ENCODE measurements at places on chromosomes 11 and 22.

DNA sequence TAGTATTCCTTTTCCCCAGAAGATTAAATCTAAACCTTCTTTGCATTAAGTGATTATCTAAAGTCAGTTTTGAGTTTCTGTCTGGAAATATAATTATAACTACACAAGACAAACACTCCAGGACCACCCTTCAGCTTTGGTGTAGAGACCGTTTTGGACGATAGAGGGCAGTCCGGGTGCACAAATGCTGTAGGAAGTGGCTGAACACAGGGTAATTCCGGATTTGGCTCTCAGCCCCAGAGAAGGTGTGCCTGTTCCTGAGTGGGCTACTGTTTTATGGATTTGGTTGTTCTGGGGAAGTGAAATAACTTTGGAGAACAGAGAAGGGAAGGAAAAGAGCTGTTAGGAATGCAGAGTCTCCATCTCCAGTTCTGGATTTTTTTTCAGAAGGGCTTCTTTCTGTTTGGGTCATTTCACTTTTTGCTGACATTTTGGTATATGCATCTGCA, 14.8 kb downstream of the EXT2 start:
- DNase-seq: no peak

- no peak for DNase-seq
Measured at GRCh38 chr22:48423481-48423911, 1404.2 kb downstream of the BRD1 start.

DNA sequence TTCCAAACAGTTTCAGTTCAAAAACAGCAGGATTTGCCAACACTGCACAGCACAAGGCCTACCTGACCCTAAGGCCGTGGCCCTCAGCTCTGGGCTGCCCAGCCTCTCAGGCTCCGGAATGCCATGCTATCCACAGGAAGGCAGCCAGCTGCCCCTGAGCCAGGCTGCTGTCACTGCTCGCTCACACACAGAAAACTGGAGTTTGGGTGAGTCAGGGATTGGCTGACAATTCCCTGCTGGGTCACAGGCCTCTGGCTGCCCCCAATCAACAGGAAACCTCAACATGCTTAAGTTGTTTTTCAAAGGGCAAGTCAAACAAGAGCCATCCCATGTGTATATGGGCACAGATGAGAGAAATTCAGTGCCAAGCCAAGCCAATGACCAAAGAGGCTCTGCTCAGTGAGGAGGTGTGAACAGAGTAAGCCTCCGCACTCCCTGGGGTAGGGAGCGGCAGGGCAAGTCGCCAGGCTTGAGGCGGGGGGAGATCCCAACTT, 50.2 kb downstream of the RPL27A start:
- DNase-seq: peak; percentile 72

- DNase-seq: no peak
Measured at GRCh38 chr22:46612341-46612903, 7.8 kb upstream of the GRAMD4 start.

DNA sequence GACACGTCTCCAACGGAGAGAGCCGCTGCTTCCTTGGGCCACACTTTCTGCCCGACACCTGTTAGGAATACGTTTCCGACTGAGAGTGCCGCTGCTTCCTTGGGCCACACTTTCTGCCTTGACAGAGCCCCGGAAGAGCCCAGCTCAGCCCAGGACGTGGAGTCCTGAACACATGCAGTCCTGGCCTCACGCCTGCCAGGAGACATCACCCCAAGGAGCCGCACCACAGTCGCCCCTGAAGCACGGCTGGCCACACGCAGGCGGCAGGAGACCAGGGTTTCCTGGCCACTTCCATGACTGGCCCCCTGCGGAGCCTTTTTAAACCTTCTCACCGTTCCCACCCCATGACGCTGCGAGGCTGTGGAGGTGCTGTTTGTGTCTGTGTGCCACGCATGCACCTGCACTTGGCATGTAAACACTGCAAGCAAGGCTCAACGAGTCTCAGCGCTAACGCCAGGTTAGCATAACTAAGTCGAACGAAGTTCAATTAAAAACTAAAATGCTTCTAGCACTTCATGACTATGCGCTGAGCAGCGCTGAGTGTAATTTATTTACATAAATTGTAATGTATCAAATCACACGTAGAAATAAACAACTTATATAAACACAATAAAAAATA, 8.8 kb downstream of the TOLLIP start:
- no peak for DNase-seq

- DNase-seq: no peak
Measured at GRCh38 chr11:44950031-44950624, 555 bp downstream of the TP53I11 start.

DNA sequence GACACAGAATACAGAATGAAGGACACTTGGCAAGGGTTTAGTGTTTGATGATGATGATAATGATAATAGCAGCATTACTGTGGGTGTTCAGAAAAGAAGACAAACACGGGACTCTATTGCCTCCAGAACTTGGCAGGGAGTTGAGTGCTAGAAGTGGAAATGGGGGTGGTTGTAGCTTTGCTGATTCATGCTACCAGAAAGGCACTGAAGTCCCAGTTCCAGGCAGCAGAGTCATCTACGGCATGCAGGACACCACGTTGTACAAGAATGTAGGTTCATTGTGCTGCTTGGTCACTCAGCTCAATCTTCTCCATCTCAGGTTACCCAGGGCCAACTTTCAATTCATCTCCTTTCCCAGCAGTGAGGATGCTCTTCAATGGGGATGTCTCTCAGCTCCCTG, 115.7 kb downstream of the NTM start:
- no peak for DNase-seq

- no peak for DNase-seq
Measured at GRCh38 chr22:49763696-49764095, 64.0 kb downstream of the BRD1 start.

DNA sequence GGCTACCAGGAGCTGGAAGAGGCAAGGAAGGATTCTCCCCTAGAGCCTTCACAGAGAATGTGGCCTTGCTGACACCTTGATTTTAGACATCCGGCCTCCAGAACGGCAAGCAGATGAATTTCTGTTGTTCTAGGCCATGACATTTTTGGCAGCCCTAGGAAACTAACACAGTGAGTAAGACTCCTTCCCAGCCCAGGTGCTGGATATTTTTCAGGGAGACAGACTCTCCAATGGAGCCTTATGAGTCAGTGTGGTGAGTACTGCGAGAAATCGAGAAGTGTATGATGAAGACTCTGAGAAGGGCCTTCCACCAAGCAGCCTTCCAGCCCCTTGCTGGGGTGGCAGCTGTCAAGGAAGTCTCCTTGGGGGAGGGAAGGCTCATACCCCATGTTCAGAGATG, 114.4 kb downstream of the OSBP2 start:
- peak; percentile 33 for DNase-seq

DNA sequence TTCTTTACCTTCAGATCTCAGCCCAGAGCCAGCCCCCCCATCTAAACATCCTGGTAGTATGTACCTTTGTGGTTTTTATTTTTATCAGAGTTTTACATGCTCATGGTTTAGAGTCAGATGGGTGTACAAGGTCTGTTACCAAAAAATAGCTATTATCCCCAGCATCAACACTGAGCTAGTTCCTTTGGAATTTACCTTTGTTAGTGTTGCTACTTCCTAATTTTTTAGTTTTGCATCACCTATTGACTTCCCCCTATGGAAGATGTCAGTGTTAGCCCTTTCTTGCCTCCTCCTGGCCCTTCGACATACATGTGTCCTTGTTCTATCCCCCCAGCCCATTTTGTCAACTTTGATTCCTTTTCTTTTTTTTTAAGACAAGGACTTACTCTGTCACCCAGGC, 7.4 kb downstream of the UPB1 start:
- no peak for DNase-seq

DNA sequence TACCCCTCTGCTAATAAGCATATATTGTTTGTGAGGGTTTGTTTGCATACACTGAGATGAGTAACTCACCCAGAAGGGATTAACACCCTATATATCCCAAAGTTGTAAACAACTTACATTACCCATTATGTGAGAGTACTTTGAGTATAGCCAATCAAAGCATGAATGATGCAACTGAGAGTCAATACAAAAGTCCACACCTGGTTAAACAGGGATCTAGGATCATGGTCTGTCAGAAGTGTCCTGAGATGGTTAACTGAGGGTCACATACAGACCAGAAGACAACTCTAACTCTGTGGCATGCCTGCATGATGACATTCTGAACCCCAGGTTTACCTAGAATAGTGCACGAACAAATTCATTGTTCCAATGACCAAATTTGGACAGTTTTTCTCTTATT, 17.4 kb upstream of the OR10A5 start:
- no peak for DNase-seq

- DNase-seq: peak; percentile 45
Measured at GRCh38 chr11:124748481-124749343, 3.3 kb downstream of the VSIG2 start.

GRCh38 chr11:72430741-72431570, 3.4 kb downstream of the CLPB start:
- no peak for DNase-seq

DNA sequence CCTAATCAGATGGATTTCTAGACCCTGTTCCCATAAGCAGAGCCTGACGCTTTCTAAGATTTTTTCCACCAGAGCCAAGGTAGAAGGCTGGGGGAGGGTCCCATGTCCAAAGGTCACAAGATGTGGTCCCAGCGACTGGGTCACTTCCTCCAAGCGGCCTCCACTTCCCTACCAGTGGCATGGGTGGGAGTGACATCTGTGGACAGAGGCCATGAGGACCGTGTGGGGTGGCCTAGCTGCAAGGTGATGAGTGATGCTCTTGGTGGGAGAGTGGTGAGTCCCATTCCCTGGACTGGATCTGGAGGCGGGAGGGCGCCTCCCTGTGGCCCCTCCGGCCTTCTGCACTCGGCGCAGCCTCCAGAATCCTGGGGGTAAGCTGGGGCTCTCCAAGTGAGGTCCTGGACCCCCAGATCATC, 32.4 kb upstream of the PRR5 start:
- DNase-seq: no peak

DNA sequence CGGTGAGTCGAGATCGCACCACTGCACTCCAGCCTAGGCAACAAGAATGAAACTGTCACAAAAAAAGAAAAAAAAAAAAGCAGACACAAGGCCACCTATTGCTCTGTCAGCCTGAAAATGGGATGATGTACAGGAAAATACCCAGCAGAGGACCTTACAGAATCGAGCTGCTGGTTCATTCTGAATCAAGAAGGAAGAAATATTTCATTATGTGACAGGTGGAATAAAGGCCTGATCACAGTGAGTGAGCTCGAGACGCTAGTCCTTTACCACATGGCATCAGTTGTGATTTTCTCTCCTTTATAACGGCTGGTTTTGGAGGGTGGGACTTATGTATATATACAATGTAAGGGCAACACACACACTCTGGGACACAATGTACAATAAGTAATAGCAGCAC, 340.0 kb downstream of the LARGE1 start:
- DNase-seq: no peak

GRCh38 chr11:61092280-61092766, 10.0 kb upstream of the CD5 start:
- no peak for DNase-seq

- DNase-seq: no peak
Measured at GRCh38 chr22:31271026-31271425, 21.3 kb downstream of the PIK3IP1 start.

DNA sequence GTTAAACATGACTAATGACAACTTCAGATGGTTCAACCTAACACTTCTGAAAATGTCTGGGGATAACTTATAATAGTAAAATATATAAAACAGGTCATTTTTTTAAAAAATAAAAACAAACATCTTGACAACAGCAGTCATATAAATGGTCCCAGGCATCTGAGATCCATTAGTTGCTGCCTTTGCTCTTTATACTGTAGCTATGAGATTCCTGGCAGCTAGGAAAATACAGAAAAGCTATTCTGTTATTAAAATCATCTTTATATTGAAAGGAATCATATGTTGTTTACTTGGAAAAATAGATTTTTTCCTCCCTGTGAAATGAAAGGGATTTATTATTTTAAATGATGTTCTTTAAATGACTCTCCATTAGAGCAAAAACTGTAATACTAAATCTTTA, 55.7 kb upstream of the DEUP1 start:
- DNase-seq: no peak

- no peak for DNase-seq
Measured at GRCh38 chr11:119694334-119694733, 34.7 kb downstream of the NECTIN1 start.

GRCh38 chr11:8871171-8871775, 39.7 kb upstream of the AKIP1 start:
- DNase-seq: peak; percentile 77

- DNase-seq: no peak
Measured at GRCh38 chr11:117623831-117624271, 173.2 kb downstream of the DSCAML1 start.

- no peak for DNase-seq
Measured at GRCh38 chr11:3107608-3108182, 50.5 kb upstream of the CARS1 start.

DNA sequence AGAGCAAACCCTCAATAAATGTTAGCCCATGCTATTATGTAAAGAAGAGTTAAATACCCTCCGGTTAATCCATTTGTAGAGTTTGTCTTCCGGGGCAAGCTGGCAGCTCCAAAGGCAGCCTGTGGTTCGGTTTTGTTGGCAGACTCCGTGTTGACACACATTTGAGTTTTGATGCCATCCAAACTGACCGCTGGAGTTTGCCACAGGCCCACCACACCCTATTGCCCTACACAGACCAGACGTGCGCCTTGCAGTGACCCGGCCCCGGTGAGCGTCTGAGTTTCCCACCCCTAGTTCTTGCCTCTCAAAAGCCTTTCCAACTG, 25.1 kb downstream of the ELFN2 start:
- no peak for DNase-seq

DNA sequence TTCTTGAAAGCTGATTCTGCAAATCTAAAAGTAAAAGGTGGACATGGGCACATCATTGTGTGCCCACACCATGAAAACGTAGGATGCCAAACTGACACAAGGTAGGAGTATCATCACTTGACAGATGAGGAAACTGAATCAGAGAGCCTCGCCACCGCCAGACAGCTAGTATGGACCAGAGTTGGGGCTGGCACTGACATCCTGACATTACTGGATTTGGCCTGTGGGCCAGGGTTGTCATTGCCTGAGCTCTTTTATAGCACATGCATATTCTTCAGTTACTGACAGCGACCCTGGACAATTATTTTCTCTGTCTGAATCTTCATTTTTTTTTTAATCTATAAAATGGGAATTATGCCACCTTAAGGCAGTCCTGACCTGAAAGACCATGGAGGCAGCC, 16.5 kb downstream of the USP35 start:
- no peak for DNase-seq
